ENCODE measurements at places on chromosomes 2 and 18. TPM values are rescaled to one million over a fixed set of nuclear protein-coding genes. Genes with fewer than 3 reads are reported as not detected.

DNA sequence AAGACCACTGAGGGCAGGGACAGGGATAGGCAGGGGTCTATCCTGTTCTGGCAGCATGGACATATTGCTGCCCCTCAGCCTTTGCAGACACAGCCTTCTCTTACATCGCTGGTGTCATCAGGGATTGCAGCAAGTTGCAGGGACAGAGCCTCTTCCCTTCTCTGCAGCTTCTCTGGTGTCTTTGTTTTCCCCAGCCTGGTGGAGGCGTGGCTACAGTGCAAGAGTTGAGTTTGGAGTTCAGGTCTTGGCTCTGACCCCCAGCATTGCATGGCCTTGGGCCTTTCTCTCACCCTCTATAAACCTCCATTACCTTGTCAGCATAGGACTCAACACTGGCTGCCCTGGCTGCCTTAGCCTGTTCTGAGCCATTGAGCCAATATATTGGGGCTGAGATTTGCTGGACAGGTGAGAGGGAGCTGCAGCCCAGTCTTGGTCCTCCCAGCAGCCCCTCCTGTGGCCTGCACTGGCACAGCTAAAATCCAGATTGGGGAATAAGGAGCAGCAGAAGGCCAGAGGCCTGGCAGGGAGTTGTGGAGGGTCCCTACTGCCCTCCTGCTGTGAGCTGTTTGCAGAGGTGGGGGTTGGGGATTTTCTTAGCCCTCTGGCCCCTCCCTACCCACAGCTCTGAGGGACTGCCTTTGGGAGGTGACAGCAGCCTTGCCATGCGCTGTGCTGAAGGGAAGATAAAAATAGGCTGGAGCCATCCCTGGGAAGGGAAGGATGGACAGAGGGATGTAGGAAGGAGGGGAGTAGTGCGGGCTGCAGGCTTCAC is 22.8 kb downstream of the EHD3 start:
- no peak for DNase-seq

GRCh38 chr18:8380006-8380405 is 229.2 kb upstream of the RAB12 start:
- no peak for DNase-seq

FAHD2A gene
- total RNA-seq, result 22.8 TPM

- no peak for DNase-seq
These were observed 105.3 kb downstream of the COMMD1 start for GRCh38 chr2:62010632-62011256.

DNA sequence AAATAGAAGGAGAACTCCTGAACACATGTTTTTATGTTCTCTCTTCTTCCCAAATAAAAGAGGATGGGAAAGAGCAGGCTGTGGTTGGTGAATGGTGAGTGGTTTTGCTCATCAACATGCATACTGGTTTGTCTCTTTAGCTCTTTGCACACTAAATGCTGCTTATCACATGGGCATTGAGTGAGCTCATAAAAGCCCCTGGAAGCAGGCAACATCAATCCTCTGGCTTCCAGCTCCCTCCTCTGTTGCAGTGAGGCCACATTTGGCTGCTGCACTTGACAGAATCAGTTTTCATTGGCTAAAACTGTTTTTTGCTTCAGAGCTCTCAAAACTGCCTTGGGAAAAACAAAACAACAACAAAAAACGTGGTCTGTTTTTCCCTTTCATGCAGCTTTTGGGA is 1308.2 kb upstream of the NRXN1 start:
- no peak for DNase-seq

KCMF1 gene
- 42.1 TPM for total RNA-seq

DNA sequence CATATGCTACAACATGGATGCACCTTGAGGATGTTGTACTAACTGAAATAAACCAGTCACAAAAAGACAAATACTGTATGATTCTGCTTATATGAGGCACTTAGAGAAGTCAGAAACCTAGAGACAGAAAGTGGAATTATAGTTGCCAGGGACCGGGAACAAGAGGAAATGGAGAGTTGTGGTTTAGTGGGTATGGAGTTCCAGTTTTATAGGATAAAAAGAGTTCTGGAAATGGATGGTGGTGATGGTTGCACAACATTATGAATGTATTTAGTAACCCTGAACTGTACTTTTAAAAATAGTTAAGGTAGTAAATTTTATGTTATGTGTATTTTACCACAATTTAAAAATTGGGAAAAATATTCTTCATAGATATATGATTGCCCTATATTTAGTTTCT is 97.7 kb downstream of the DPP4 start:
- no peak for DNase-seq

- DNase-seq, result no peak
These were observed 103.3 kb upstream of the VRK2 start for GRCh38 chr2:57943315-57943714.

TXNDC2 gene
- 0.06 TPM for total RNA-seq

DNA sequence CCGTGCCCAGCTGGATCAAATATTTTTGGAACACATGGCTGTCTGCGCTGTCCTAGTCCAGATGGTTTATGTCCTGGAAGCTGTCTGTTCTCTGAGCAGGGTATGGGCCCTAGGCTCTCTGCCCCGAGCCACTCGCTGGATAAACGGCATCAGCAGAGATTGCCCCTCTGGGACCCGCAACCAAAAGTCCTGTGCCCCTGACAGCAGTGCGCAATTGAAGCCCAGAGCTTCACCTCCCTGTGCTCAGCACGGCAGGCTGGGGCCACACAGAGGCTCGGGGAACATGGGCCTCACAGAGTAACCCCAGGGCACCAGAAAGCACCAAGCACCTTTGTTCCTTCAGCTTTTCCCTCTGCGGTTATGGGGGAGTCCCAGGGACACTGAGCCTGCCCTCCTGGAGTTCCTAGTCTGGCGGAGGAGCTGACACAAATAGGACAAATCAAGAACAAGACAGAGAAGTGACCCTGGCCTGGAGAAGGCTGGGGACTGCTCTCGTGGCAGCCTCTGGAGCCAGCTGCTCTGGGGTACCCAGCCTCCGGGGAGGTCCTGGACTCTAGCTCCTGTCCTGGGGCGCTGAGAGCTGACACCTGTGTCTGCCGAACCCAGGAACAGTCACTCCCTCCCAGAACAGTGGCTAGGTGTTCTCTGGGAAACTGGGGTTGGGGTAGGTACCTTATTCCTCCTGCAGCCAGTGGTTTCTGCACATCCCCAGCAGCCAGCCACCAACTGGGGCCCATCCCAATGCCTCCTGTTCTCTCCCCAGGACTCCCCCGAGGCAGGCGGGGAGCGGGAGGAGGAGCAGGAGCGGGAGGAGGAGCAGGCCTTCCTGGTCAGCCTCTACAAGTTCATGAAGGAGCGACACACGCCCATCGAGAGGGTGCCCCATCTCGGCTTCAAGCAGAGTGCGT is 12.3 kb downstream of the ARID5A start:
- no peak for DNase-seq

- no peak for DNase-seq
These were observed 17.3 kb downstream of the PER2 start for GRCh38 chr2:238271061-238271554.

SF3B1 gene
- 160 TPM for total RNA-seq

UXS1 gene
- total RNA-seq, result 16.7 TPM

- DNase-seq, result no peak
These were observed 21.2 kb downstream of the SPP2 start for GRCh38 chr2:234071664-234072063.

GRCh38 chr2:237546876-237547395 is 19.4 kb upstream of the PRLH start:
- DNase-seq, result no peak

DNA sequence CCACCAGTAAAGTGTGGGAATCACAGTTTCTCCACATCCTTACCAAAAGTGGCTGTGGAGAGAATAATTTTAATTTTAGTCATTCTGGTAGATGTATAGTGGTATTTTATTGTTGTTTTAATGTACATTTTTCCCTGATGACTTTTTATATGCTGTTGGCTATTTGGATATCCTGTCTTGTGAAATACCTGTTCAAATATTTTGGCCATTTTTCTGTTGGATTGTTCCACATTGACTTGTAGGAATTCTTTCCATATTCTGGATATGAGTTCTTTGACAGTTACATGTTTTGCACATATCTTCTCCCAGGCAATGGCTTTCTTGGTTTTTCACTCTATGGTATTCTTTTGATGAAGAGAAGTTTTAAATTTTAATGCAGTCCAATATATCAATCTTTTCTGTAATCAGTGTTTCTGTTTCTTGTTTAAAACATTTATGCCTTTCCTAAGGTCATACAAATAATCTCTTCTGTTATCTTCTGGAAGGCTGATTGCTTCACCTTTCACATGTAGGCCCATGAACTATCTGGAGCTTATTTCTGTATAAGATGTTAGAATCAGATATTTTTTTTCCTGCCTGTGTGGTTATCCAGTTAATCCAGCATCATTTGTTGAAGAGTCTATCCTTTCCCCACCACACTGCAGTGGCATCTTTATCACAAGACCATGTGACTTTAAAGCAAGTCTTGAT is 19.0 kb downstream of the AFTPH start:
- no peak for DNase-seq

CD226 gene
- total RNA-seq, result 0.13 TPM

All from lower leg skin (tissue), 4 donors.